ENCODE measurements at places on chromosomes 2 and 18. TPM values are rescaled to one million over a fixed set of nuclear protein-coding genes. Genes with fewer than 3 reads are reported as not detected.

Gene NT5C1B
- total RNA-seq, result not detected

Gene ANKRD30B
- total RNA-seq, result 0.03 TPM

Gene BOLL
- total RNA-seq, result not detected

Gene CYTIP
- total RNA-seq, result 0.08 TPM

Gene FSHR
- total RNA-seq, result not detected

Gene NXPH2
- not detected for total RNA-seq

Gene UPP2
- total RNA-seq, result not detected

Gene G6PC2
- total RNA-seq, result not detected

Gene CGREF1
- 42.0 TPM for total RNA-seq

Gene IL36B
- not detected for total RNA-seq

Gene NAGK
- 17.8 TPM for total RNA-seq

Gene CXCR1
- total RNA-seq, result not detected

Gene HIBCH
- 10.0 TPM for total RNA-seq

Gene SRD5A2
- total RNA-seq, result not detected

Gene AGPS
- 121 TPM for total RNA-seq

Gene KCNF1
- total RNA-seq, result 0.66 TPM

Gene MC2R
- total RNA-seq, result not detected

Gene NTSR2
- not detected for total RNA-seq

All from HT-29 (cell line).